ENCODE measurements at places on chromosomes 2 and 18.

GRCh38 chr18:79595876-79596374 lies 83.7 kb upstream of the CTDP1 start:
- no peak for DNase-seq

- DNase-seq = no peak
Measured at GRCh38 chr18:63859781-63860475, 27.6 kb upstream of the SERPINB2 start.

GRCh38 chr18:49762191-49763077 lies 50.9 kb downstream of the ACAA2 start:
- DNase-seq = no peak

DNA sequence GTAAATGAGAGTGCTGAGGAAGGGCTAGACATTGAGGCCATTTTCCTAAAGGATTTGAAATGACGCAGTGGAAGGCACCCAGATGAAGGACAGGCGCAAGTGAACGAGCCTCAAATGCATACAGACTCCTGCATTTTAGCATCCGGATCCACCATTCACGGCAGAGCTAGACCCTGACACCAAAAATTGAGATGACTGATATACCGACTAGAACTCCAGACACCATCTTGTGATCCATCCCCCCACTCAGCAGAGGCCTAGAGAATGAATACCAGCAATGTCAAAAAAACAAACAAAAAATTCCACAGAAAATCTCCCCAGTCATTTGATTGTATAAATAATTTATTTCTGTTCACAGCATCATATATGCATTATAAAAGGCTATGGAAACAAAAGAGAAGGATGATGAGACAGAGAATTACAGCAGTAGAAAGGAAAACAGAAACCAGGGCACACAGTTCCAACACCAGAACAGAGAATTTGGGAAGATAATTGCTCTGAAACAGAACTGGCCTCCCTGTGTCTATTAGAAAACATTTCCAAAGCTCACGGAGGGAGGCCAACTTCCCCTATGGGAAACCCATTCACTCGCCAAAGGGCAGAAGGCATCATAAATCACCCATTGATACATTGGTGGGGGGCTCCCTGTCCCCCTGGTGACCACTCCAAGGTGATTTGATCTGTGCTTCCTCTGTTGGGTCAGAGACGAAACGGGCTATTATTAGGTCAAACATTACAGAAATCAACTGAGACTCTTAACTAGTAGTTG lies 4.0 kb downstream of the ARL4C start:
- DNase-seq = no peak

GRCh38 chr2:158498749-158499136 lies 42.0 kb downstream of the PKP4 start:
- no peak for DNase-seq

- DNase-seq = no peak
Measured at GRCh38 chr2:148026573-148026972, 5.7 kb downstream of the MBD5 start.

GRCh38 chr18:8842506-8842905 lies 137.2 kb downstream of the MTCL1 start:
- no peak for DNase-seq

- DNase-seq = no peak
Measured at GRCh38 chr2:9231291-9232165, 24.9 kb downstream of the ASAP2 start.

DNA sequence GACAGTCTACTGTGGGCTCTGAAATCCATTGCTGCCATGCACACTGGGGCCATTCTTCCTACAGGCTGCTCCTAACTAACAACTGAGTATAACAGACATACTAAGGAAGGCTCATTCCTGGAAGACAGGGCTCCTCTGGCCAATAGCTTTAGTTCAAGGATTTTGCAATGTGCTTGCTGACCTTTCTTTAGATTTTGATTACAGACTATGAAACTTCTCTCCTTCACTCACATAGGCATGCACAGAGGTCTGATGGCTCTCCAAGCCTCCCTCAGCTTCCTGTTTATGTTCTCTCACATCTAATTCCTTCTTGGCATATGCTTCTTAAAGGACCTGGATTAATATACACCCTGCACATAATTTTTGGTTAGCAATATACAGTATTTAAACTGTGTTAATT lies 34.4 kb upstream of the ROCK1 start:
- DNase-seq = no peak

DNA sequence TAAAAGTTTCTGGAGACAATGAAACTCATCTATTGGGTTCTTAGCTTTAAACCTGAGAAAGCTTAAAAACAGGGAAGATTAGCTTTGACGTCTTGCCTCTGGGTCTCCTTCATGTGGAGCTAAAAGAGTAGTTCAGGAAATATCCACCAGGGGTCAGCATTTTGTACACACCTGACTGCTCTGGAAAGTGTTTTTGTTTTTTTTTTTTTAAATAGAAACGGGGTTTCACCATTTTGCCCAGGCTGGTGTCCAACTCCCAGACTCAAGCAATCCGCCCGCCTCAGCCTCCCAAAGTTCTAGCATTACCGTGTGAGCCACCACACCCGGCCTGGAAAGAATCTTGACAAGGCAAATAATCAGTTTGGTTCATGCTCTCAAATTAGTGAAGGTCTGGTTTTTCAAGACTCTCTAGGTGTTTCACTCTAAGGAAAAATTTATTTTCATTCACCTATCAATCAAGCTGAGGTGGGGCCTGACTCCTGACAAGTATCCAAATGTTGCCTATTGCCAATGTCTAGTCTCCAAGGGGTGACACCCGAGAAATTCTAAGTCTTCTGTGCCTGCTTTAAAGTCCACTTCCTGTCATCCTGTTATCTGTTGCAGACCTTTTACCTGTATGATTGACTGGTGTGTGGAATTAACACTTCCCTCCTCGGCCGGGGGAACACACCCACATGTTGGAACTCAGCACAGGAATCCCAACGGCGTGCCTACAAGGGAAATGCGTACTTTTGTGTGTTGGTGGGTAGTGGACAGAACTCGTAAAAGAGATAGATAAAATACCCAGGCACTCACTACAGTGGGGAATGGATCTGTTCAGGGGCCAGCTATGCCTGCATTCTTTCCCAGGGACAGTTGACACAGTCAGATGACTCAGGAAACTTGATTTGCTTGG lies 11.3 kb downstream of the IL1RN start:
- DNase-seq = peak; percentile 84

DNA sequence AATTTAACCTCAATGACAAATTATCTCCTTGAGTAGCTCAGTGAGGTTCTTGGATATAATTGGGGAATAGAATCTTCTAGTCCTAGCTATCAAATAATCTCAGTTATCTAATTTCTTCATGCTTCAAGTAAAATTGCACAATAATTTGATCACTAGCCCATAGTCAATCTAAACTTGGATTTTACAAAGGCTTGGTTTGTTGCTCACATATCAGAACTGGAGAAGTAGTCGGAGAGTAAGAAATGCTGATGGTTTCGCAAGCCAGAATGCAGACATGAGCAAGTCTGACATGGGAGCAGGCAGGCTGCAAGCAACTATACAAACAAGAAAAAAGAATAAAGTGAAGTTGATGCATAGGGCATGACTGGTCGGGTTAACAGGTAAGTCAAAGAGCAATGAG lies 11.7 kb upstream of the PDE11A start:
- no peak for DNase-seq

- no peak for DNase-seq
Measured at GRCh38 chr2:152600051-152600657, 117.1 kb downstream of the PRPF40A start.

DNA sequence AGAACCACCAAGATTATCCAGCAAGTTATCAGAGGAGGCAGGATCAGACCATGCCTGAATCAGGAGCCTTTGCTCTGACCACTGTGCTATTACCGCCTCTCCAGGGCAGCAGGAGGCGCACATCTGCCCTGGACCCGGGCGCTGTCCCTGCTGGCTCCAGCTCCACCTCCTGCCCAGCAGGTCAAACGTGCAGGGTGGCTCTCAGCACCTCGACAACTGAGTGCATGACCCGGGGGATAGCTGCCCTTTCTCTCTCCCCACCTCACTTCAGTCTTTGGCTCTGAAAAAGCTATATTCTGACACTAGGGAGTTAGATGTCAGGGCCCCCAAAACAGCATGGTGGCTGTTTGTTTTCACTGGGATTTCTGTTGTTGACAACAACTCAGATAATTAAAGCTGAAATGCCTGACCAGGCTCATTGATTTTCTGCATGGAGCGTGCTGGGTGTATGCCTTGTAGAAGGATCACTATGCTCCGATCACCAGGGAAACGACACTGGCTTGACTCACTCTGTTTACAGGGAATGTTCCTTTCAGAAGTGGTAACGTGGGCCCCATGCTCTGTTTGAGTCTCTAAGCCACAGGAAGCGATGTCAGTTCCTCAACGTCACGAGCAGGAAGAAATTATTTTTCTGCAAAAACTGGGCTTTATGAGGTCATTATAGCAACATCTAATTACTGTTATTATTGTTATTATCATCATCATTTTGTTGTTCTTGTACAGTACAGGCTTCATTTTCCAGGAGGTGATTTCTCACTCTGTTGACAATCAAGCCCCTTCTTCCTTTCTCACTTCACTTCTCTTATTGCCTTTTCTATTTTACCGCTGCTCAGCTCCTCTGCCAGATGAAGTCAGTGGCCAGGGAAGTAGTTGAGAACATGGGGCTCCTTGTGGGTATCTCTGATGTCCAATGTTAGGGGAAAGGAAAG lies 125.6 kb downstream of the PLB1 start:
- peak; percentile 49 for DNase-seq

GRCh38 chr2:17557596-17557995 lies 17.1 kb downstream of the VSNL1 start:
- DNase-seq = peak; percentile 51

DNA sequence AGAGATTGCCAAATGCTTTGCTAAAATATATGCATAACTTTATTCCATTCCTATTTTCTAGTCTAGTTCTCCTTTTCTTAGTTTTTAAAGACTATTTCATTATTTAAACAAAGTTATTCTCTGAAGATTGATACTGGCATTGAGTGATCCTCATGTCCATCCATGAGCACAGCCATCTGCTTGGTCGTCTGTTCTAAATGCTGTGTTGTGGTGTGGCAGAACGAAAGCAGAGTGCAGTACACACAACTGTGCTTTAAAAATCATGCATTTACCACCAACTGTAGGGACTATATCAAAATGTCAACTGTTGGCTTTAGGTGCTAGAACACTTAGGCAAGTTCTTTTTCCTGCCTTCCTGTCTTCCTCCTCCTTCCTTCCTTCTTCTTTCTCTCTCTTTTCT lies 226.6 kb downstream of the ACKR3 start:
- no peak for DNase-seq

- DNase-seq = no peak
Measured at GRCh38 chr2:205054789-205055188, 509.5 kb downstream of the PARD3B start.

GRCh38 chr2:203453858-203454451 lies 81.1 kb downstream of the RAPH1 start:
- DNase-seq = peak; percentile 57

DNA sequence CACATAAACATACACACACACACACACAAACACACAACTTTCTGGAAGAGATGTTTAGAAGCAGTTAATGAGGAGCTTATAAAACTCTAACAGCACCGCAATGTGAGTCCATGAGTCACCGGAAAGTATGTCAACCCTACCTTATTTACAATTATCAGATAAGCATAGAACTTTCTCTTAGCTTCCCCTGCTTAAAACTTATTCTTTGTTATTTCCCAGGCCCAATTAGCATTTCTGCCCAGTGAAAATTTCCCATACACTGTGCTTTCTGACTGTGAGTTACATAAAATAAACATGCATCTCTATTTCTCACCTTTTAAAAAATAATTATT lies 737.6 kb downstream of the LRP1B start:
- no peak for DNase-seq

DNA sequence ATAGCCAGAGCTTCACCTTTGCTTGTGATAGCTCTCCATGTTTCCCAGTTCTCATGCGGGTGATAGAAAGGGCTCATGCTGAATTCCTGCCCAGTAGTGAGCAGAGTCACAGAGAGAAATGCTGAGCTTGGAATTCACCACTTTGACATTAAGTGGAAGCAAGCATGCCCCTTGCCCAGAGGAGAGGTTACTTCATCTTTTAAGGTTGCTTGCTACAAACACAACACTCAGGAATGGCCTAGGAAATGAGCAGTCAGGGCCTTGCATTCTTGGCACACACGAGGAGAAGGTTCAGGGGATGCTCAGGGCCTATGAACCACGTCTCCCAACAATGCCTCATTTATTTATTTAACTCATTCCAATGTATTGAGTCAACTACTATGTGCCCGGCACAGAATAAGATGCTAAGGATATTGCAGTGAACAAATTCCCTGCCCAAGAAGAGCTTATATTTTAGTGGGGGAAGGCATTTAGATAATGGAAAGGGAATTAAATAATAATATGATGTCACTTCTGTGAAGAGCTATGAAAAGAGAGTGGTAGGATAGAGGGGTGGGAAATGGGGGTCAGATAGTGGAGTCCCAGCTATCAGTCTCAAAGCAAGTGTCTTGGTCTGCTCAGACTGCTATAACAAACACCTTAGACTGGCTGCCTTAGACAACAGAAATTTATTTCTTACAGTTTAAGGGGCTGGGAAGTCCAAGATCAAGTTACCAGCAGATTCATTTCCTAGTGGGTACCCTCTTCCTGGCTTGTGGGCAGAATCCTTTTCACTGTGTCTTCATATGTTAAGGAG lies 42.1 kb downstream of the DDX18 start:
- peak; percentile 4 for DNase-seq

Data from GM23338 (cell line).